Non-pigmented ciliary epithelial cell (primary cell): ENCODE measurements at places on chromosomes 2 and 18.

- peak; percentile 97 for DNase-seq
Observed at GRCh38 chr2:233426619-233427342, 72.5 kb downstream of the DGKD start.

DNA sequence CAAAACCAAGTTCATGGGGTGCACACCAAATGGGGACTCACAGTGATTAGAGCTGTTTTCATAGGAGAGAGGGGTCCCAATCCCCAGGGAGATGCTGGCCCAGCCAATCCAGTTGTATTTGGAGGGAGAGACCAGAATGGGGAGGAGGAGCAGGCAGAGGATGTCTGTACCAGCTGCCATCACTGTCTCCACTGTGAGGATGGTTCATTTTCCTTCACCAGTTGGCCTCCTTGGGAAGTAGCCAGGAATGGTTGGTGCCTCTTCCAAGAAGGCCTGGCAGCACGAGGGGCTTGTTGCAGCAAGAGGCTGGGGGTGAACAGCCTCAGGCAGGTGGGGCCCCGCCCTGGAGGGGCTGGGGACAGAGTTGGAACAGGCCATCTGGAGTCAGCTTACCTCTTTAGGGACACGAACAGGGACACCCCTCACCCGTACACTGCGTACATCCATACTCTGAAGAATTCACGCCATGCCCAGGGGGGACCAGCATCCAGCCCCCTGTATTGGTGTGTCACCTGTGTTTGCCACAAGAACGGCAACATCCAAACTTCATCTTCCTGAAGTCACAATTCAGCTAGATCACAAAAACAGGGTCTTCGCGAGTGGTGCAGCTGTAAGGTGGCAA, 161.7 kb upstream of the ZNF236 start:
- no peak for DNase-seq

GRCh38 chr2:109478906-109479493, 134.8 kb downstream of the SEPTIN10 start:
- DNase-seq, result no peak

DNA sequence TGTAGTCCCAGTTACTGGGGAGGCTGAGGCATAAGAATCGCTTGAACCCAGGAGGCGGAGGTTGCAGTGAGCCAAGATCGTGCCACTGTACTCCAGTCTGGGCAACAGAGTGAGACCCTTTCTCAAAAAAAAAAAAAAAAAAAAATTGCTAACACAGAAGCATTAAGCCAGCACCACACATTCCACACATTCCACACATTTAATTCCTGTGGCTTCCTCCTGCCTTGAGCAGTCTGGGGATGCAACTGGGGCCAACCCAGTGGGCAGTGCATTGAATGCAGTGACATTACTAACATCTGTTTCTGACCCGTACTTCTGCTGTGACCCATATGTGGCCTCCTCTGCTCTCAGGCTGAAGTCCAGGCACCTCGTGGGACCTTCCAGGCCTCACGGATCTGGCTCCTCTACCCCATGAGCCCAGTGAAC, 107.0 kb downstream of the BCL2L11 start:
- peak; percentile 55 for DNase-seq
